ENCODE measurements at places on chromosomes 2 and 18. TPM values are rescaled to one million over a fixed set of nuclear protein-coding genes. Genes with fewer than 3 reads are reported as not detected.
A peak's percentile ranks its signal among the peaks of the same experiment; 100 is the strongest.

CERKL gene
- total RNA-seq, result not detected

- no peak for DNase-seq
These were observed 50.5 kb downstream of the DDX1 start for GRCh38 chr2:15642011-15642814.

MAP2 gene
- 2.3 TPM for total RNA-seq

DNA sequence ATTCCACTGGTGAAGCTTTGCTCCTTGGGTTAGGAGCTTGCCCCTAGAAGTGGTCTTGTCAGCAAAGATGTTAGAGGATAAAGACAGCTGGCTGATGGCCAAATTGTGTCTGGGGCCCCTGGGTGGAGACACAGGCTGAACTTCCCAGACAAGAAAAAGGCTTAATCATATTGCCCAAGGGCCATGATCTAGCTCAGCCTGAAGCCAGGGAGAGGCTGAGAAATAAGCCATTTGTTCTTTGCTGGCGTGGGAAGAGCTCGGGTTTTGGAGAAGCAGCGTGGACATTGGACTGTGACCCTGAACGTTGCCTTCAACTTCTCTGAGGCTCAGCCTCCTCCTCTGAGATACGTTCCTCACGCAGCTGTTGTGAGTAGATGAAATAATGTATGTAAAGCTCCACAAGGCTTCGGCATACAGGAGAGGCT is 153.0 kb downstream of the ZFP36L2 start:
- no peak for DNase-seq

DNA sequence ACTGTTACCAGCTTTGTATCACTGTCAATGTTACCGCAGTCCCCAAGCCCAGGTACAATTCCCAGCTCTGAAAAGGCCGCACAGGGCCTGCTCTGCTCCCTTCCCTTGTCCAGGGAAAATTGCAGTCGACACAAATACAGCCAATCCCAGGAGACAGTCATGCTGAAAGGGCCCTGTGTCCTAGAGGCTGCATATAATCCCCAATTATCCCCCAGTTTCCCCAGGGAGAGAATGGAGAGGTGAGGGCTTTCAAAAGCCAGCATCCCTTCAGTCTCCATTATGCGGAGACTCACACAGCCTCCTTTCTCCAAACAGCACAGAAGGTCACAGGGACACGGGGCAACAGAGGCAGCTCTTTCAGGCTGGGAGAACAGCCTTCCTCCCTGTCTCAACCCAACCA is 17.1 kb upstream of the CTIF start:
- no peak for DNase-seq

GRCh38 chr2:102286041-102286440 is 25.3 kb upstream of the IL1RL1 start:
- no peak for DNase-seq

DNA sequence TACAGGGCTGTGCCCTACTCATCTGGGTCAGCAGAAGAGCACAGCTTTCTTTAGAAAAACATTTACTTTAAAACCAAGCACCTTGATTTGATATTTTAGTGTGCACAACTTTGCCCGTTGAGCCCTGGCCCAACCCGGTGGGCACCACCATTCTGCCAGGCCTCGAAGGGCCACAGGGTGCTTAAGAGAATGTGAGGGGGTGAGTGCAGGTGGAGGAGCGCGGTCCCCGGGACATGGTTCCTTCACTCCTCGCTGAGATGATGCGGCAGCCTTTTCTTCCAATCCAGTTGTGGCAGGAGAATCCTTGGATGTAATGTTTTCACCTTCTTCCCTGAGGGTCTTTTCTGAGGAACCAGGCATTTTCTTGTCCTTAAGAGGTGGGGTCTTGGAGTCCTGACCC is 119.0 kb downstream of the RPIA start:
- DNase-seq, result no peak

GRCh38 chr2:159202568-159203071 is 83.9 kb downstream of the WDSUB1 start:
- no peak for DNase-seq

DNA sequence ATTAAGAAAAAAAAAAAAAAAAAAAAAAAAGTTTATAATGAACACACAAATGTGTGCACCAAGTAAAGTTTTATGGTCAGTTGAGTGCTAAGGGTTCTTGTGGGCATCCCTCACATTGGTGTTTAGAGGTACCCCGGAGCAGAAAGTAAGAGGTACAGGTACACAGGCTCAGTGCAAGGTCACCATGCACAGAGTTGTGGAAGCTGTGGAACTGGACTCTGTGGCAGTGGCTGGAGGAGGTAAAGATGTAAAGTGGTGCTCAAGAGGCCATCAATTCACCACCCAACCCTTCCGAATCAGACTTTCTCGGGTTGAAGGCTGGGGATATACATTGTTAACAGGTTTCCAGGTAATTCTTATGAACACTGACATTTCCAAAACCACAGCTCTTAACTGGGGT is 299.1 kb upstream of the STON1 start:
- no peak for DNase-seq

DNA sequence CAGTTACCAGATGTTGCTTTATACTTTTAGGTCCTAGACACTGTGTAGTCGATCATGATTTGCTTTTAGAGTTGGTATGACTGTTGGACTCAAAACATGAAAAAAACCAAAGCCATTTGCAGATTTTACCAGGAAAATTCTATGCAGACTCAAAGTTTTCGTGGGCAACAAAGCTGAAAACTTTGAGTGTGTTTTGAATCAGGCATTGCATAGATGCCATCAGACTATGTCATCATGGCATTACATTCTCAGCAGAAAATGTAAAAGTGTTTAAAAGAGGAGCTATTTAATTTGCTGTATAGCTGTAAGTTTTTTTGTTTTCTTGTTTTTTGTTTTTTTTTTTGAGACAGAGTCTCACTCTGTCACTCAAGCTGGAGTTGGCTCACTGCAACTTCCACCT is 43.5 kb upstream of the ELAC1 start:
- DNase-seq, result no peak

CFC1 gene
- not detected for total RNA-seq

MLPH gene
- total RNA-seq, result 55.0 TPM

RNF125 gene
- total RNA-seq, result 9.0 TPM

GCA gene
- total RNA-seq, result 7.3 TPM

GRCh38 chr2:15886231-15886630 is 54.1 kb upstream of the MYCN start:
- no peak for DNase-seq

DNA sequence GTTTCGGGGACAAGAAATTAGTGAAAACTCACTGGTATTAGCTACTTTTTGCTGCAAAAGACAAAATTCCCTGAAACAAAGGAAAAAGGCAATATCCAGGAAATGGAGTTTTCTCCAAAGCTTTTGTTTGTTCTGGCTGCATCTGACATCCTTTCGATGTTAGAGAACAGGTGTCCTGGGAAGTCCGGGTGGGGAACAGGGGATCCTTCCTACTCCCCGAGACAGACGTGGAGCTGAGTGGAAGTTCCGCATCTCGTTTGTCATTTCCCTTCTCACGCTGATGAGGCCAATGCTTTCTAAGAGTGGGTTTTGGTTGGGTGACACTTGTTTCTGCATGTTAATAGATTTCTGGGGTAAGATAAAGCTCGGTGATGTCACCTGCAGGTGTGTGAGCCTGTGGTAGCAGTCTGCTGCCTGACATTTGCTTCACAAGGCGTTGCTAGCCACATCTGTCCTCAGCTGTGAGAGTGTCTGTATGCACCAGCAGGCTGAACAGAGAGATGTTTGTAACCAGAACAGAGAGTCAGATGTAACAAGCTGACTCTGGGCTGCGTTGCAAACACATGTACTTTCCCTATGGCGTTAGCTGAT is 125.9 kb downstream of the ACOXL start:
- DNase-seq, result no peak

DNA sequence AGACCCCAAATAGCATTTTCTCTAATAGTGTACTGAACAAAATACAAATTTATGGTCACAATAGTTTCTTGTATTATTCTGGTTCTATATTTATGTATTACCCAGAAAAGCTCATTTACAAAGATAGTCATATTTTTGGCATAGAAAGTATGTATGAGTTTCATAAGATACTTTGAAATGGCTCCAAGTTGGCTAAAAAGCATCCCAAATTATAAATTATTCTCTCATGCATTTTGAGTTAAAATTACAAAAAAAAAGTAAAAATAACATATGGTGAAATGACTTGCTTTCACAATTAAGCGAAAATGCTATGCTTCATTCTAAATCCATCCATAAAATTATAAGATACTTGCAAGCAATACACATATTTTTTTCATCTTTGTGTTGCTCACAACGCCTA is 530.7 kb downstream of the ZNF804A start:
- DNase-seq, result no peak

- DNase-seq, result no peak
These were observed 32.6 kb downstream of the PPP1R1C start for GRCh38 chr2:182018218-182018617.

MGAT4A gene
- total RNA-seq, result 6.9 TPM

- no peak for DNase-seq
These were observed 190.4 kb downstream of the SPP2 start for GRCh38 chr2:234240917-234241316.

- no peak for DNase-seq
These were observed 123.4 kb upstream of the DSEL start for GRCh38 chr18:67639872-67640271.

OTX1 gene
- total RNA-seq, result not detected

GRCh38 chr2:83113953-83114352 is 1345.1 kb downstream of the SUCLG1 start:
- no peak for DNase-seq

PLEKHA3 gene
- 13.3 TPM for total RNA-seq

NETO1 gene
- total RNA-seq, result not detected

DNA sequence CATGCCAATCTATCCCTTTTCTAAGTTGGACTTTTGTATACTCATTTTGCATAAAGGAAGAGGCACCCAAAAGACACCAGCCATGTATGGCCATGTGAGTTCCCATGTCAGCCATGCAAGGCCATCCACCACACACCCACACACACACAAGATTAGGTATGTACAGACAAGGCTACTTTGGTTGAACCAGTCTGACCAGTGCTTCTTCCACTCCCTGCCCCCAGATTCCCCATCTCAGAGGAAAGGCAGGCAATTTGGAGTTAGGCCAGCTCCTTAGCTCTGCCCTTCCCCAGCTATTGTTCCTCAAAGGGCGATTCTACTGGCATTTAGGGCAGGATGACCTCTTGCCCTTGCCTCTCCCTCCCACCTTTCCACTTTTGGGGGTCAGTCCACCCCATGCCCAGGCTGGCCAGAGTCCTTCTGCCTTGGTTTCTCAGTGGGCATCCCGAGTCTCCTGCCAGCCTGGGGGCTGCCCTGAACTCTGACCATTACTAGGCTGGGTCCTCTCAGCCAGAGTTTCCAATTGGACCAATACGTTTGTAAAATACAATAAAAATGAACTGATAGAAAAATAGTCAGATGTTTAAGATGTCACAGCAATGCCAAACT is 101.1 kb downstream of the ZBTB7C start:
- DNase-seq, result no peak

- no peak for DNase-seq
These were observed 373.6 kb downstream of the CDH7 start for GRCh38 chr18:66124394-66124793.

GRCh38 chr2:238498691-238499295 is 72.1 kb downstream of the ASB1 start:
- DNase-seq, result peak; percentile 18

GRCh38 chr2:133716166-133716565 is 147.9 kb upstream of the NCKAP5 start:
- no peak for DNase-seq

DNA sequence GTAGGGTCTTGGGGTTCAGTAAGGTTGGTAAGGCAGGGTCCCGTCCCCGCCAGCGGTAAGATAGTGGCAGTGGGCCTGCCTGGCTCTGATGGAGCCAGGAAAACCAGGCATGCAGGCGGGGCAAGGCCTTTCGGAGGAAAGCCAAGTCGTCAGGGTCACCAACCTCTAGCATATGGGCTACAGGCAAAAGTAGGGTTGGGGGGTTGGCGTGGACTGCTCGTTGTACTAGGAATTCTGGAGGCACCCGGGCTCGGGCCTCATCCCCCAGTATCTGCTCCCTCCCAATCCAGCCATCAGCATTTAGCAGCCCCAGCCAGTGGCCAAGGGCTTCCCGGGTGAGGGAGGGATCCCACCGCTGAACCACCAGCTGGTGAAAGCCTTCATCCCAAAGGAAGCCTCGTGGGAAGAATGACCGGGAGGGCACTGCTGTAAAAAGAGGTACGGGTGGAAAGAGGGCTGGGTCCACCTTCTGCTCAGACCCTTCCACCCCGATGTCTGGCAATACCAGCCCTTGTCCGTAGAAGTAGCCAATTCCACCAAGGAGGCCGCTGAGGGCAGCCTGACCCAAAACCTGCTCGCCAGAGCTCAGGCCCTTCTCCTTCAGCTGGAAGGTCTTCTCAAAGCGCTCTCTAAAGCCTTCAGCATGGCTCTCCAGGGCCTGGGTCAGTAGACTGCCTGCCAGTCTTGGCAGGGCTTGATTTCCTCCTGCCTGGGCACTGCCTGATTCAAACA is 3.0 kb downstream of the MOGS start:
- DNase-seq, result no peak

UGT1A10 gene
- 0.45 TPM for total RNA-seq

DNA sequence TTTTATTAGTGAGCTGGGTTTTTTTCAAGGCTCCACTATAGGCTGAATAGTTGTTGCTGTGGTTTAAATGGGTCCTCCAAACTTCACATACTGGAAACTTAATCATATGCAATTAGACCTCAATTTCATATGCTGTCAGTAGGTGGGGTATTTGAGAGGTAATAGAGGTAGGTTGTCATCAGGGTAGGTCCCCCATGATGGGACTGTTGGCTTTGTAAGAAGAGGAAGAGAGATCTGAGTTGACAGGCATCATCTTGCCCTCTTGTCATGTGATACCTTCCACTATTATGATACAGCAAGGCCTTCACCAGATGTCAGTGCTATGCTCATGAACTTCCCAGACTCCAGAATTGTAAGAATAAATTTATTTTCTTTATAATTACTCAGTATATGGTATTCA is 819.4 kb downstream of the LRP1B start:
- no peak for DNase-seq

- DNase-seq, result no peak
These were observed 192.2 kb downstream of the NCK2 start for GRCh38 chr2:105936954-105937353.

GRCh38 chr18:76399613-76400391 is 95.2 kb downstream of the ZNF516 start:
- DNase-seq, result no peak

DNA sequence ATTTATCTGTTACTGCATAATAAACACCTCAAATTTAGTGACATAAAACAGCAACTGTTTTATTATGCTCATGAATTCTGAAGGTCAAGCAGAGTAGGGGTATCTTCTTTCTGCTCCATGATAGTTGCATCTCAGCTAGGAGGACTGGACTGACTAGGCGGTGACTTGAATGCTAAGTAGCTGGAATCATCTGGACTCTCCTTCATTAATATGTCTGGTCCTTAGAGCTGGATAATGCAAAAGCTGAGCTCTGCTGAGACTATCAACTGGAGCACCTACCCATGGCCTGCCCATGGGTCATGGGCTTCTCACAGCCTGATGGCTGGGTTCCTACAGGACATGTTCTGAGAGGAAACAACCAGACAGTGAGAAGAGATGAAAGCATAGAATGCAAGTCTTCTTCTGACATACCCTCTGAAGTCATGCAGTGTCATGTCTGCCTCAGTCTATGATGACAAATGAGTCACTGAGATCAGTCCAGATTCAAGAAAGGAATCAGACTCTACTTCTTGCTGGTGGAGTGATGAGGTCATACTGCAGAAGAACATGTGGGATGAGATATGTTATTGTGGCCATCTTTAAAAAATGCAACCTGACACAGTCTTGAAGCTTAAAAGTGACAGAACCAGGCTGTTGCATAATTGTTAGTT is 174.2 kb upstream of the OSR1 start:
- no peak for DNase-seq

All from left lobe of liver (tissue), 2 donors.